ENCODE measurements at places on chromosomes 6 and 20. TPM values are rescaled to one million over a fixed set of nuclear protein-coding genes. Genes with fewer than 3 reads are reported as not detected.

- DNase-seq: no peak
Measured at GRCh38 chr20:59158673-59159072, 4.9 kb upstream of the ZNF831 start.

DNA sequence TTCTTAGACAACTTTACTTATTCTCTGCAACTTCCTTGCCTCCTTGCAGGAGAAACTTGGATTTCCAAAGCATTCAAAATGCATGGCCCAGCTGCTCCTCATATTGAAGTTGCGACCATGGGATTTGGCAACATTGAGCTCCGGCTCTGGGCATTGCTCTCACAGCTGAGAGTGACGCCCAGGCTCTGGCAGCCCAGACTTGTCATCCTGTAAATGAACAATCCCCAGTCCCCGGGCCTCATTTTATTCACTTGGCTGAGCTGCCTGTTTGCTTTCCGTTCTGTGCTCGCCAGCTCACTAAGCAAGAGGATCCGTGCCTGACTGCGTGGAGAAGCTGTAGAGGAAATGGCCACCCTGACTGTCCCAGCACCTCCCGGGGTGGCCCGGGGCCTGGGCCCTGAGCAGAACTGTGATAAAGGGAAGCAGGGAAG is 119.5 kb upstream of the CD93 start:
- DNase-seq: peak; percentile 70

GRCh38 chr6:136073216-136073615 is 176.9 kb downstream of the MTFR2 start:
- DNase-seq: no peak

DNA sequence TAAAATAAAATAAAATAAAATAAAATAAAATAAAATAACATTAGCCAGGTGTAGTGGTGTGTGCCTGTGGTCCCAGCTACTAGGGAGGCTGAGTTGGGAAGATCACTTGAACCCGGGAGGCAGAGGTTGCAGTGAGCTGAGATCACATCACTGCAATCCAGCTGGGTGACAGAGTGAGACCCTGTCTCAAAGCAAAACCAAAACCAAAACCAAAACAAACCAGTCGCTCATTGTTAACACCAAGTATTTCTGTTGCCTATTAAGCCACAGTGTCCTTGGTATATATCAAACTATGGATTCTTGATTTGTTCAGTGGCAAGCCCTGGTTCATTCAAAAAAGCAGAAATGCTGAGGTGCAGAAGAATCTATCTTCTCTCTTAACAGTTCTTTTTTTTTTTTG is 65.7 kb downstream of the PYGB start:
- DNase-seq: no peak

DNA sequence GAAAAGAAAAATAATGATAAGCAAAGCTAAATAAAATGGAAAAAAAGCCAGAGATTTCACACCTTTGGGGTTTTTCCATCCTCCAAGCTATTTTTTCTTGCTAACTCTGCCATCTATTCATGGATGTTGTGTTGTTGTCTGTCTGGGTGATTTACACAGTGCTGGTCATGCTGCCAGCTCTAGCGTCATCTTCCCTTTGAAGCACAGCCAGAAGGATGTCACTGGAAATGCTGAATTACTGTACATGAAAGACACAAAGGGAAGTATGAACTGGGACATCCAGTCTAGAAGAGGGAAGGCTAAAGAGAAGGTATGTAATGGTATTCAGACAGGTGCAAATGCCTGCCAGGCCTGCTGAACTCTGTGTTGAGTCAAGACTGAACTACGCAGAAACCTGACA is 241.9 kb upstream of the STXBP5 start:
- no peak for DNase-seq

DNA sequence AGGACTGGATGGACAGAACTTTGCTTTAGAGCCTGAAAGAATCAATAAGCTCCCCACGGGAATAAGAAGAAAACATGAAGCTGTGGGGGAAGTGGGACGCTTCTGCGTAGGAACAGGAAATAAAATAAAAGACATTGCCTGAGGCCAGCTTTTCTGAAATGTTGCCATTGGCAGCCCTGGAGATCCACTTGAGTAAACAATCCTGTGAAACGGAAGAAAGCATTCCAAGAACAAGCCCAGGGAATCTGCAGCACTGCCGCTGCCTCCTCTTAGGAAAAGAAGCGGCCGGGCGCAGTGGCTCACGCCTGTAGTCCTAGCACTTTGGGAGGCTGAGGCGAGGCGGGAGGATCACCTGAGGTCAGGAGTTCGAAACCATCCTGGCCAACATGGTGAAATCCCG is 182.3 kb upstream of the RALGAPA2 start:
- peak; percentile 33 for DNase-seq

DNA sequence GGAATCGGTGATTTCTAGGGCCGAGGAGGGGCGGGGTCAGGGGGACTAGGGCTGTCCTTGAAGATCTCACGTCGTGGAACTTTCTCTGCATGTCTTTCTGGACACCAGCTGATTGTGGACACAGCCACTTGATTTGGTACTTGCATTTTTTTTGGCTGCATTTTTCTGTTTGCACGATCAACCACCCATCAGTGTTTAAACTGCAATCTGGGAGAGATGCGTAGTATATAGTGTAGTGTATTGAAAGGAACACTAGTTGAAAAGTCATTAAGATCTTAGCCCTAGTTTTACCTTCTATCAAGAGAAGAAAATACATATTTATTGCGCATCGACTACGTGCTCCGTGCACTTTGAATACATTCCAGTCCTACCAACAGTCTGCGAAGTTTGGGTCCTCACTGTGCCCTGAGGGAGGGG is 657 bp downstream of the NT5DC1 start:
- no peak for DNase-seq

The CRISP3 gene
- total RNA-seq: 1.3 TPM

The CCN2 gene
- 34.3 TPM for total RNA-seq

The VWA7 gene
- total RNA-seq: 12.7 TPM

The DNAH8 gene
- 0.09 TPM for total RNA-seq

The MYL9 gene
- total RNA-seq: 2,234 TPM

The GTSF1L gene
- not detected for total RNA-seq

Data from heart right ventricle (tissue), 16 donors.